Activated CD4-positive, alpha-beta memory T cell treated with anti-CD3 and anti-CD28 coated beads for 36 hours (primary cell): ENCODE measurements at places on chromosomes 5 and 9. TPM values are rescaled to one million over a fixed set of nuclear protein-coding genes. Genes with fewer than 3 reads are reported as not detected.

BARHL1 gene
- total RNA-seq, result not detected

DNA sequence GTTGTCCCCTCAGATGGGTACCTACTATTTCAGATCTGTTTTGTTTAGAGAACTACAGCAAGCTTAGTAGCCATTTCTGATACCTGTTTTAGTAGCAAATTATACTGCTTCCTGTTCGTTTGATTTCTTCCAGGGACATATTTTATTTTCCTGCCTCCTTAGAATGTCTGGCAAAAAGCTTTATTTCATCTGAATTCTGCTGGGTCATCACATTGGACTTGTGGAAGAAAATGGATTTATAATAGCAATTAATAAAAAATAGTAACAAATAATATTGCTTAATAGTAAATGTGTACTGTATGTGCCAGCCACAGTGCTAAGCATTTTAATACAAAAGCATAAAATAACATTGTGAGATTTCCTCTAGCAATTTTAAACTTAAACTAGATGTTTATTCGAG lies 79.4 kb downstream of the SH3GL2 start:
- H3K4me3 ChIP-seq, result no peak overlapping the region
- no peaks in the 10 kb centered on the region for H3K27me3 ChIP-seq
- no peaks in the 10 kb centered on the region for H3K36me3 ChIP-seq
- no peak for DNase-seq
- H3K4me1 ChIP-seq, result no peaks in the 10 kb centered on the region

- H3K4me3 ChIP-seq, result no peak overlapping the region
- peaks cover 27% of the 10 kb centered on the region for H3K4me1 ChIP-seq
- H3K27ac ChIP-seq, result no peak overlapping the region
- H3K27me3 ChIP-seq, result no peaks in the 10 kb centered on the region
These were observed 139.1 kb upstream of the MAP3K1 start for GRCh38 chr5:56676091-56676768.

TAF1L gene
- total RNA-seq, result not detected

HBEGF gene
- total RNA-seq, result 21.5 TPM

GRCh38 chr9:21316860-21317259 lies 11.7 kb upstream of the IFNA5 start:
- H3K4me3 ChIP-seq, result no peak overlapping the region
- peaks cover 3% of the 10 kb centered on the region for H3K36me3 ChIP-seq
- peaks cover 1% of the 10 kb centered on the region for H3K4me1 ChIP-seq
- no peak overlapping the region for H3K27ac ChIP-seq
- no peaks in the 10 kb centered on the region for H3K27me3 ChIP-seq

- peaks cover 1% of the 10 kb centered on the region for H3K27me3 ChIP-seq
- H3K4me1 ChIP-seq, result no peaks in the 10 kb centered on the region
- no peak overlapping the region for H3K4me3 ChIP-seq
- H3K36me3 ChIP-seq, result no peaks in the 10 kb centered on the region
- no peak for DNase-seq
These were observed 318.4 kb downstream of the MAN2A1 start for GRCh38 chr5:110008131-110008530.

DNA sequence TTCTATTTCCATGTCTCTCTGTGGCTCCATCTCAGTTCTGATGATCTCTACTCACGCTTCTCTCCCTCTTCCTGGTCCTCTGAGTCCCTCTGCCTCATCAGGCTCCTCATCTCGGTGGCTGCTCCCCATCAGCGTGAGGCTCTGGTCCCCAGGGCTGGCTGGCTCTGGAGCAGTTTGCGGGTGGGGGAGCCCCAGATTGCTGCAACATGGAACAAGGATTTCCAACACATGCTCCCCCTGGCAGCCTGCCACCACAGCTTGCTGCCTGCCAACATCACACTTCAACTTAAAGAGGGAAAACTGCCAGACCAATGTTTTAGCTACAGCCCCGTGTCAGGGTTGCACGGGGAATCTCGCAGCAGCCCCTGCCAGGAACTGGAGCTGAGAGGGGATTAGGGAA lies 77.2 kb upstream of the NEK6 start:
- no peak overlapping the region for H3K4me3 ChIP-seq
- no peak overlapping the region for H3K27ac ChIP-seq
- no peaks in the 10 kb centered on the region for H3K36me3 ChIP-seq
- no peak for DNase-seq
- no peaks in the 10 kb centered on the region for H3K4me1 ChIP-seq

- no peaks in the 10 kb centered on the region for H3K27me3 ChIP-seq
- peak; percentile 68 for DNase-seq
- H3K36me3 ChIP-seq, result peaks cover 15% of the 10 kb centered on the region
- peak overlapping the region; percentile 67 for H3K4me3 ChIP-seq
- peaks cover 97% of the 10 kb centered on the region for H3K4me1 ChIP-seq
- peak overlapping the region; percentile 93 for H3K27ac ChIP-seq
These were observed 68.2 kb upstream of the TNFAIP8 start for GRCh38 chr5:119287547-119288111.
